Esophagus squamous epithelium (tissue), 5 donors: ENCODE measurements at places on chromosomes 1 and 21.

DNA sequence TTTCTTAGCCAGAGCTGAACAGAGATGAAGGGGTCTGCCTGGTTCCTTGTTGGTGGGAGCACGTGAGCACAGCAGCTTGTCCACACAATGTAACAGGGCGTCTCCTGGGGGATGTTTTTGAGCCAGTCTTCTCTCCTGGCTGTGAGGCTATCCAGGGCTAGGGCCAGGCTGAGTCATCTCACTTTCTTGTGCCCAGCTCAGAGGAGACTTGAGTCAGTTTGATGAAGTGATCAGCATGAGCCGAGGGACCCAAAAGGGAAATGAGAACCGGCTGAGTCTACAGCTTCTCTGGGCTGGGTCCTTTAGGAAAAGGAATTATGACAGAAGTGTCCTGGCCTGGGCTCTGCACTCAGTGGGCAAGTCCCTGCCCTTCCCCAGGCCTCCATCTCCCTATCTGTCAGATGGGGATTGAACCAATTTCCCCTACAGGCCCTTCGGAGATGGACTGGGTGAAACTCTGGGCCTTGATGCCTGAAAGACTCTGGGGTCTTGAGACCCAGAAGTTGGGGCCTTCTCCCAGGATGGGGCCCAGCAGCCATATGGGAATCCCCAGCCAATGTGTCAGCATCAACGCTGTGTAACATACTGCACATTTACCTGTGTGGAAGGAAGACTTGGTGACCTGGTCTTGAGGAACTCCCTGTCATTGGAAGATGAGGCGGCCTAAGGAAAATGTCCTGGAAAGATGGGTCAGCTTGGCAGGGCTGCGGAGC is 36.6 kb downstream of the DMRTB1 start:
- no peak for DNase-seq

- DNase-seq, result no peak
Measured at GRCh38 chr21:34967509-34968289, 81.4 kb downstream of the RUNX1 start.

- no peak for DNase-seq
Measured at GRCh38 chr1:103341377-103341880, 184.1 kb upstream of the RNPC3 start.

DNA sequence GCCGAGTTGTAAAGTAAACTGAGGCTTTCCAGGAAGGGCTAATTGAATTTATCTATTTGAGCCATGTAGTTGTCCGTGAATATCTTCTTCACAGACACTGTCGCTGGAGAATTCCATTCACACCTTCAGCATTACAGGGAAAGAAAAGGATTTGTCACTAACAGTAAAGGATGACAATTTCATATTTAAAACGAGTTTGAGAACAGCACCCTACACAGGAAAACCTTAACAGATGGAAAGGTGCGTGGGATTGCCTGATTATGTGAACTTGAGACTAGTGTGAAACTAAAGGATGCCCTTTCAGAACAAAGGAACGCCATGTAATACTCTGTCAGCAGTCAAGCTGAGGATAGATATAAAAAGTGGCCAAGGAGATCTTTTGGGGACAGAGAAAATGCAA is 492.5 kb upstream of the ADGRL2 start:
- no peak for DNase-seq

GRCh38 chr1:7827126-7827955 is 25.5 kb downstream of the UTS2 start:
- no peak for DNase-seq

DNA sequence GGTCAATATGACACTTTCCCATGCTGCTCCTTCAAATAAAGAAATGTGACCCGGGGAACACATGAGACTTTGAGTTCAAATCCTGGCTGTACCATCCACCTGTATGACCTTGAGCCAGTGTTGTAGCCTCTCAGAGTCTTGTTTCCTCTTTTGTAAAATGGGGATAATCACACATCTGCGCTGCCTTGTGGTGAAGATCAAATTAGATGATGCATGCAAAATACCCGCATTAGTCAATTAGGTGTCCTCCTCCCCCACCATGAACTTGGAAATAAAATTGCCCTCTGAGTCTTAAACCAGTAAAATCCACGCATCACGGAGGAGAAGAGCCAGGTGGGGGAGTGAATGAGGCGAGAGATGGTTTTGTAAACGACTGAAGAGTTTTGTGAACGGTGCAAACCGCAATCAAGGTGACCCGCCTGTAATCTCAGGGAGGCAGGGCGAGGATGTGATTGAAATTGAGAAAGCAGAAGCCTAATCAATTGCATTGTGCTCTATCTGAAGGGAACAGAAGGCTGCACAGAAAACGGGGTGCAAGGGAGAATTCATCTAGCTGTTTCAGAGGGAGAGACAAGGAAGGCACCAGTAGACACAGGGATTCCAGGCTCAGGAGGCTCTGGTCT is 5.8 kb upstream of the AHDC1 start:
- DNase-seq, result no peak

DNA sequence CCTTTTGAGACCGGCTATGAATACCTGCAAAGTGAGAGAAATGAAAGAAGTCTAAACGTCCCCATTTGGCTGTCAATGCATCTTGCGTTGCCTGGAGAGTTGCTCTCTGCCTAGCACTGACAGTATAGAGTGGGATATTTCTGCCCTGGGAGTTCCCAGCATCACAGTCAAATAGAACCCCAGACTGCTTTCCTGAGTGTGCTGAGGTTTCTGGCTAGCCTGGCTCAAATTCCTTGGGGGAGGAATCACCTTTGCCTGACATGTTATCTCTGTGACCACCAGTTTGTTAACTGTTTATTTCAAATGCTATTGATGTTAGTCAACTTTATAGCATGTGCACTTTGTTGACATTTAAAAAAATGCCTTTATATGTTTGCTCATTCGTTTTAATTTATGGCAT is 212.0 kb upstream of the FAM78B start:
- DNase-seq, result no peak
